Islet precursor cell (in vitro differentiated cells): ENCODE measurements at places on chromosomes 2 and 18.

DNA sequence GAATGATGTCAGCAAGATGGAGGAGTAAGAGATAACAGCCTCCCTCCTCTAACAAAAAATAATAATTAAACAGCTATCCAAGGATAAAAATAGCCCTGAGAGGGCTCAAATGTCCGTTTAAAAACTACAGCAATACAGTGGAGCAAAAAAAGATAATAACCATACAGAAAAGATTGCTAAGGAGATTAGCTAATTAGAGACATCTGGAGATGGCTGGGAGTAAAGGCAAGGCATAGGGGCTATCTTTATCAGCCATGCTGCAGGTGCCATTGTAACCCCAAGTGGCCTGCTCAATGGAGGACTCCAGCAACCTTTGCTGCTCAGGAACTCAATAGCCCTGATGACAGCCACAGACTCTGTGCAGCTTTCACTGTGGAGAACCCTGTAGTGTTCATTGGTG, 42.7 kb downstream of the MDH1 start:
- no peak for DNase-seq

DNA sequence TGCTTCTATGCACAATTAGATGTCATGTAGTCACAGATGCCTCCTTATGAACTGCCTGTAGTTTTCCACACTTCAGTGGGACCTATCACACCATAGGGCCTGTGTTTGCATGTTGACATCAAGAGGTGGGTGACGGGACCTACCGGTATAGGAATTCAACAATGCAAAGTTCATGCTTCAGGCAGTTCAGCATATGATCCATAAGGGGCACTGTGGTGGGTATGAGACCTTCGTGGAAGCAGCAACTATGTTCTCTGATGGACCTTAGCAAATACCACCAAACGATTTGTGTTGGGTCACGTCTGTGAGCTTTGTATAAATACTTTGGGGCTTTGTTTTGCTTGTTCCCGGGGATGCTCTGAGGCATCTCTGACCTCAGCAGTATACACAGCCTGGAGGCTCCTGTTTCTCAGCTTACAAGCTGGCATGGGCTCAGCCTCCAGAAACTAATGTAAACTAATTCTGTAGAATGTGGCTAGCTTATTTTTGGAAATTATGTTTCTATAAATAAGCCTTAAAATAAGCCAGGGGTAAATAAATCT, 111.6 kb downstream of the DTNA start:
- no peak for DNase-seq

- peak; percentile 40 for DNase-seq
These were observed 151.8 kb downstream of the MBP start for GRCh38 chr18:76980663-76981395.

- no peak for DNase-seq
These were observed 60.9 kb upstream of the BCL11A start for GRCh38 chr2:60614319-60614718.

DNA sequence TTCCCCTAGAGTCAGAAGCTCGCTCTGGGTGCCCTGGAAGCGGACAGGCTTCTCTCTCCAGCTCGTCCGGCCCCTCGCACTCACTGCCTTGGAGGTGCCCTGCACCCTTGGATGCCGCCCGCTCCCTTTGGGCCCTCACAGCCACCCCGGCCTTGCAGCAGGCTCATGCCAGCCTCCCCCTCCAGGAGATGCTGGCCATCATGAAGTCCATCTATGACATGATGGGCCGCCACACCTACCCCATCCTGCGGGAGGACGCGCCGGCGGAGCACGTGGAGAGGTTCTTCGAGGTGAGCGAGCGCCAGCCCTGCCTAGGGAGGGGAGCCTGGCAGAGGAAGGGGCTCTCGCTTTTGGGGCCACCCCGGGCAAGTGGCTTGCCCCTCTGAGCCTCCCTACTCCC, 20.3 kb upstream of the FAHD2A start:
- DNase-seq = peak; percentile 43

DNA sequence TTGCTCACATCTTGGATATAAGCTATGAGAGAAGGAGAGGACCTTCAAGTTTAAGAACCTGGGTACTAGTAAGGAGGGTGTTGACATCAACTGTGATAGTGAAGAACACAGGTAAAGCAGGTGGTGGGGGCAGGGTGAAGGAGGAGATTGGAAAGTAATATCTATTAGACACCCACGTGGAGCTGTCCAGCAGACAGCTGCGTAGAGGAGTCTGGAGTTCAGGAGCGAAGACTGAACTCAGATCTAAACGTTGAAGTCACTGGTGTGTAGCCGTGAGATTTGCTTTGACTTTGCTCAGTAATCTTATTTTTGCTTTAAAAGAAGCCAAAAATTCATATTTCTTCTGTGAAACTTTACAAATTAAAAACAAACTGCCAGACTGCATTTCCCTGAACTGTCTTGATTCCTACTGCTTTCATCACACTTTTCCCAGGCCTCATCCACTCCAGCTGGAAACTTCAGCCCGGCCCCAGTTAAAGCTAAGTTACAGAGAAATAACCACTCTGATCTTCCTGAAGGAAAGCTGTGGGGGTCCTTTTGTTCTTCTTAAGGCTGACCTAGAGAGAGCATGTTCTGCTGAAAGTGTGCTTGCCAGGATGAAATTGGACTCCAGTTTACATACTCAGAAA, 533.3 kb downstream of the CNTNAP5 start:
- DNase-seq = no peak

- DNase-seq = no peak
These were observed 31.2 kb downstream of the MARCHF4 start for GRCh38 chr2:216341121-216341520.

- DNase-seq = no peak
These were observed 2.2 kb downstream of the MPP4 start for GRCh38 chr2:201696151-201696659.

- DNase-seq = no peak
These were observed 335.1 kb downstream of the SETBP1 start for GRCh38 chr18:45015788-45016128.

- DNase-seq = peak; percentile 55
These were observed 144.9 kb downstream of the SEPTIN10 start for GRCh38 chr2:109468893-109469292.

GRCh38 chr2:17479875-17480274, 38.4 kb downstream of the RAD51AP2 start:
- DNase-seq = no peak

DNA sequence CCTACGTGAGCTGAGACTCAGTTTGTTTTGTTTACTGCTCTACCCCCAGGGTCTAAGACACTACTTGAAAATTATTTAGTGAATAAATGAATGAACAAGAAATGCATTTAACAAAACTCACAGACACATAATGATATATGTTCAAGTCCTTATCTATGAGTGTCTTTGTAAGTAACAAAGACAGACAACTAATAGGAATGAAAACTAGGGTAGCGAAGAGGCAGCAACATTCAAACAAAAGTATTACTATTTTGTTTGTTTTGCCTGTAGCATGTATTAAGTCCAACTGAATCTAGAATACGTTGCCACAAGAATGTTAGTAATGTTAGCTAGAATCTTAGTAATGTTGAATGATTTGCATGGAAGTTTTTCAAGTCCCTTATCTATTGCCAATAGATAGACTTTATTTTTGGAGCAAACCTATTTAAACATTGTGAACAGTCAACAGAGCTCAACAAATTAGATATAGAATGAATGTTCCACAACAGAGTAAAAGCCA, 144.8 kb upstream of the VWC2L start:
- no peak for DNase-seq
